Activated T-cell treated with anti-CD3 and anti-CD28 coated beads, Interleukin-2, amount 50 U/mL, for 72 hours (primary cell): ENCODE measurements at places on chromosomes 2 and 18. TPM values are rescaled to one million over a fixed set of nuclear protein-coding genes. Genes with fewer than 3 reads are reported as not detected.

DNA sequence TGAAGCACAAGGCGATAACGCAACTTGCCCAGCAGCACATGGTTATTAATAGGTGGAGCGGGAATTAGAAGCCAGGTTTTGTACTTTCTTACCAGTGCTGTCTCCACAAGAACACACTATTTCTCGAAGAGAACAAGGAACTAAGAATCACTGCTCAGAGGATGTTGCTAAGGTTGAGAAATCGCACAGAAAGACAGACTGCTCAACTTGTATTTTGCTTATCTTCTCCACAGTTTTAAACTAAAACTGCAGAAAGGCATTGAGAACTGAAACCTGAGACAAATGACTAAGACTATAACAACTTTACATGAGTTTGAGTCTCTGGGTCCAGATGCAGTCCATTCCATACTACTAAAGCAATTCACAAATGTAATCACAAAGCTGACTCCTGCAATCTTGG lies 6.2 kb downstream of the PRKD3 start:
- H3K27ac ChIP-seq = no peak overlapping the region
- peak overlapping the region; percentile 27 for H3K4me3 ChIP-seq
- H3K27me3 ChIP-seq = peaks cover 6% of the 10 kb centered on the region
- peaks cover 72% of the 10 kb centered on the region for H3K4me1 ChIP-seq

Gene COLEC11
- 0.21 TPM for total RNA-seq

DNA sequence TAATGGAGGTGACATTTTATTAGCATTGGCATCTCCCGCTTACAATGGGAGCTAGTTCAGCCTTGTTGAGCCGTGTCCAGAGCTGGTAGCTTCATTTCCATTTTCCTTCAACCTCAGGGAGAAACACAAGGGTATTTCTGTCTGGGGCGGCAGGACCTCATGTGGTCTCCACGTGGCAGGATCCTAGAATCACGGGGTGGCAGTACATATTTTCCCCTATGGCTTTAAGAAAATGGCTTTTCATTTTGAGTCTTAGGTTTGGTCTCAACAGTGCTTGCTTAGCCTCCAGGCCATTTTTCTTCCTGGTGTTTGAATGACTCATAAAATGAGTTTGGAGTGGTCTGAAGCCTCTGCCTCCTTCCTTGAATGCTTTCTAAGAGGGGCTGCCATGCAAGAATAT lies 20.3 kb downstream of the CABLES1 start:
- no peak for DNase-seq
- no peak overlapping the region for H3K27ac ChIP-seq
- H3K4me3 ChIP-seq = no peak overlapping the region
- H3K36me3 ChIP-seq = no peaks in the 10 kb centered on the region
- H3K4me1 ChIP-seq = no peaks in the 10 kb centered on the region

Gene TIGD1
- 7.0 TPM for total RNA-seq

- H3K4me1 ChIP-seq = no peaks in the 10 kb centered on the region
- H3K4me3 ChIP-seq = no peak overlapping the region
- H3K36me3 ChIP-seq = no peaks in the 10 kb centered on the region
- H3K27me3 ChIP-seq = peaks cover 6% of the 10 kb centered on the region
Observed at GRCh38 chr2:88673363-88673762, 18.1 kb upstream of the RPIA start.

- H3K27me3 ChIP-seq = no peaks in the 10 kb centered on the region
- DNase-seq = peak; percentile 9
- H3K4me3 ChIP-seq = no peak overlapping the region
- H3K36me3 ChIP-seq = peaks cover 5% of the 10 kb centered on the region
- peak overlapping the region; percentile 27 for H3K27ac ChIP-seq
Observed at GRCh38 chr2:218516614-218517013, 51.5 kb downstream of the USP37 start.

Gene SERPINB12
- total RNA-seq = not detected

- no peaks in the 10 kb centered on the region for H3K36me3 ChIP-seq
- no peaks in the 10 kb centered on the region for H3K4me1 ChIP-seq
- H3K4me3 ChIP-seq = no peak overlapping the region
- no peak for DNase-seq
- no peaks in the 10 kb centered on the region for H3K27me3 ChIP-seq
Observed at GRCh38 chr2:22209545-22209944, 1085.8 kb downstream of the TDRD15 start.

Gene NT5C1B
- total RNA-seq = not detected

- no peak overlapping the region for H3K4me3 ChIP-seq
- no peaks in the 10 kb centered on the region for H3K36me3 ChIP-seq
- H3K27ac ChIP-seq = no peak overlapping the region
- DNase-seq = no peak
- no peaks in the 10 kb centered on the region for H3K27me3 ChIP-seq
- no peaks in the 10 kb centered on the region for H3K4me1 ChIP-seq
Observed at GRCh38 chr2:79862756-79863155, 349.9 kb downstream of the CTNNA2 start.

- DNase-seq = no peak
- H3K36me3 ChIP-seq = no peaks in the 10 kb centered on the region
- H3K27ac ChIP-seq = no peak overlapping the region
- no peaks in the 10 kb centered on the region for H3K27me3 ChIP-seq
- no peak overlapping the region for H3K4me3 ChIP-seq
- peaks cover 34% of the 10 kb centered on the region for H3K4me1 ChIP-seq
Observed at GRCh38 chr2:204973616-204974015, 428.3 kb downstream of the PARD3B start.

DNA sequence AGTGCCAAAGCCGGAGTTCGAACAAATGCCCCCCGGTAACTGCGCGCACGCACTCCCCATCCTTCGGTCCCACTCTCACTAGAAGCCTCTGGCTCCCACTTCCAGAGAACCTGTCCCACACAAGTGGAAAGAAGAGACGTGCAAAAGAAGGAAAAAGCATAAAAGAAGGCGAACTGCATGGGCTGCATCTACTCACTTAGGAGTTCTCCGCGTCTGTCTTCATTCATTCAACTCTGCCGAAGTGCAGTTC lies 312 bp downstream of the NR4A2 start:
- H3K4me1 ChIP-seq = peaks cover 70% of the 10 kb centered on the region
- DNase-seq = no peak
- peaks cover 13% of the 10 kb centered on the region for H3K27me3 ChIP-seq
- peak overlapping the region; percentile 97 for H3K27ac ChIP-seq
- H3K36me3 ChIP-seq = peaks cover 18% of the 10 kb centered on the region

DNA sequence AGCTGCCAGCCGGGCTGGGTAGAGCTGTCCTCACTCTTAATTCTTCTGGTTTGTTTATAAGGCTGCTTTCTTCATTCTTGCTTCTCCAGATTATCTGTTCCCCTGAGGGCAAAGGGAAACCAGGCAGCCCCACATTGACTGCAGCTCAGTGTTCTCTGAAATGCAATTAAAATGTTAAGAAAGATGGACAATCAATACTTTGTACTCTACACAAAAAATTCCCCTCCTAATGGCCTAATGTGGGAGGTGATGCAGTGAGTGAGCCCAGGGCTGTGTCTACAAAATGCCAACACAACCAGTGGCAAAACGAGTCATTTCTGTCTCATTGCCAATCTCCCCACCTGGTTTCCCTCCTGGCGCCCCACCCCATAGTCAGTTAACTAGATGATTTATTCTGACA lies 541.7 kb upstream of the RAB6C start:
- no peaks in the 10 kb centered on the region for H3K4me1 ChIP-seq
- DNase-seq = no peak
- no peaks in the 10 kb centered on the region for H3K36me3 ChIP-seq

DNA sequence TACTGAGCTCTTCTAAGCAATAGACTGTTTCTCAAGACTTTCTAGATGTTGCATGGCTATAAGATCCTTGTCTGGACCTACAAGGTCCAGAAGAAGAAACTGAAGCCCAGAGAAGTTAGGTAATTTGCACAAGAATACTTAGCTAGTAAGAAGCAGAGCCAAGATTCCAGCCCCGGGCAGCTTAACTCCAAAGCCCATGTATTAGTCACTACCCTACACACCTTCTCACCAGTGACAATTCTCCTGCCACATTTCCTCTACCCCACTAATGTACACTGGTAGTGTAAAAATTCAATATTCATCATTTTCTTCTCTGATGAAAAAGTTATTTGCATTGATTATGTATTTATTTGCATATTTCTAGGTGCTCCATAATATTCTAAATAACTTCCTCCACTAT lies 95.5 kb upstream of the CREB1 start:
- H3K4me3 ChIP-seq = no peak overlapping the region
- H3K36me3 ChIP-seq = no peaks in the 10 kb centered on the region
- H3K27ac ChIP-seq = no peak overlapping the region
- H3K27me3 ChIP-seq = peaks cover 10% of the 10 kb centered on the region
- H3K4me1 ChIP-seq = no peaks in the 10 kb centered on the region
- DNase-seq = no peak

- no peaks in the 10 kb centered on the region for H3K27me3 ChIP-seq
- H3K4me3 ChIP-seq = no peak overlapping the region
- no peaks in the 10 kb centered on the region for H3K4me1 ChIP-seq
- no peak overlapping the region for H3K27ac ChIP-seq
- H3K36me3 ChIP-seq = no peaks in the 10 kb centered on the region
- no peak for DNase-seq
Observed at GRCh38 chr2:240953426-240954410, 44.7 kb upstream of the SNED1 start.
